ENCODE measurements at places on chromosomes 4 and X.
A peak's percentile ranks its signal among the peaks of the same experiment; 100 is the strongest.

DNA sequence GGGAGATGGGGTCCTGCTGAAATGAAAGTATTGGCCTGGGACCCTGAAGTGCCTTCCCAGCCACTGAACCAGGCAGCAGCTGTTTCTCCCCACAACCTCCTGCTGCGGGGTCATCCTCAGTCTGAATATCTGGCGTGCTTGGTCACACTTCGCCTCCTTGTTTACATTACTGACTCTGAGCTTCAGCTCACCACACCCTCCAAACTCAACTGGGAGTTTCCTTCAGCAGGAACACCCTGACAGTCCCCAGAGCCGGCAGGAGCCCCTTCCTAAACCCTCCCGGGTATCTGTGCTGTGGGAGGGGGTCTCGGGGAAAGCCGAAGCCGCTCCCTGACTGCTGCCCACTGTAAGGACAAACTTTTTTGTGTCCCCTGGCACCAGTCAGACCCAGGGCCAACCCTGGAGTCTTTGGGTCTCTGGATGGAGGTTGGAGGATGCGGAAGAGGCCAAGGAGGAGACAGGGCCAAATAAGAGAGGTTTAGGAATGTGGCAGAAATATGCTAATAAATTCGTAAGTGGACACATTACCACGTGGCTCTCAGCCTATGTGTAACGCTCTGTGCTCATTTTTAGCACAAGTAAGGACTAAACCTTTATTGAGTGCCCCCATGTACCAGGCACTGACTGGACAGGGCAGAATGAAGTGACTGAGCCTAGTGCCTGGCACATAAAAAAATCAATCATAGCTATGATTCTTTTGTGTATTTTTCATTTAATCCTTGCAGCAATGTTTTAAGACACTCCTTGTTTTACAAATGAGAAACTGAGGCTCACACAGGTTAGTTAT is 20.7 kb downstream of the FHDC1 start:
- DNase-seq, result no peak

DNA sequence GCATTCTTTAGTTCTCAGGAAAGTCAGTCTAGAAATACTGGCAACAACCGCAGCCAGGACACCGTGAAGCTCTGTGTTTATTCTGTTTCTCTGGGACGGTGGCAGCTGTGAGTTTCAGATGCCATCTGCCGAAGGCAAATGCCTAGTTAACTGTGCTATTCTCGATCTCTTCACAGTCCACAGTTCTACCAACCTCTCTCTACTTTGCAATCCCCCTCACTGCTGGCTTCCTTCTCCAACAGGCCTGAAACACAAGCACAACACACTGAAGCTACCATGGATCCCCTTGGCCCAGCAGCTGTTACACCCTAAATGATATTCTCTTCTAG is 118.8 kb downstream of the ZNF827 start:
- no peak for DNase-seq

DNA sequence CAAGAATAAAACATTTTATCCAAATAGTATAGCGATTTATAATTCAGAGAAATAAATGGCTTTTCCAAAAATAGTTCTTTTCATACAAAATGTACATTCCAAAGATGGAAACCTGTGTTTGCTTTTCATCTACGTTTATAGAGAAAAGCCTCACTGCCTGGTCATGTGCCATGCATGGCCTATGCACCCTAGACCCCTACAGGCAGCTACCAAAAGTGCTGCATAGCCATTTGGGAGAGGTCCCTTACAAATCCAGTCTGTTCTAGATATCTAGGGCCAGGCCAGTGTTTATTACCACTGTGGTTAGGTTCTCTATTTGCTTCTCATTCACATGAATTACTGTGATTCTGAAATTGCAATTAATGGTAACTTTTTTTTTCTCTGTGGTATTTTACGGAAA is 17.2 kb downstream of the HMGB2 start:
- no peak for DNase-seq

- no peak for DNase-seq
Observed at GRCh38 chr4:150401083-150401687, 180.8 kb upstream of the MAB21L2 start.

GRCh38 chr4:165360041-165360695 is 18.6 kb upstream of the CPE start:
- DNase-seq, result no peak

DNA sequence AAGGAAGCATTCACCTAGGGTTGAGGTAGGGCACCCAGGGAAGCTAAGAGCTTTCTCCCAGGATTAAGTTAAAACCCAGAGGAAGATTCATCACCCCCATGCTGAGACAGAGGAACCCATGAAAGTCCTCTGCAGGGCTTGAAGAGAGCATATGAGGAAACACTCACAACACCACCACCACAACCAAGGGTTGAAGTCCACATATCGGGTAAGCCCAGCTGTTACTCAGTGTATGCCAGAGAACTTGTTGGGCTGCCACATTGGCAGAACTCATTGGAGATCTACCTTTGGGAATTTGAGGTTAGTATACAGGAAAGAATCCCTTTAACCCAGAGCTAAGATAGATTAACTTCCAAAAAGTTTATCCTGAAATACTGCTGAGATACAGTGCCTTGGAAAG is 75.1 kb downstream of the INTS6L start:
- no peak for DNase-seq

DNA sequence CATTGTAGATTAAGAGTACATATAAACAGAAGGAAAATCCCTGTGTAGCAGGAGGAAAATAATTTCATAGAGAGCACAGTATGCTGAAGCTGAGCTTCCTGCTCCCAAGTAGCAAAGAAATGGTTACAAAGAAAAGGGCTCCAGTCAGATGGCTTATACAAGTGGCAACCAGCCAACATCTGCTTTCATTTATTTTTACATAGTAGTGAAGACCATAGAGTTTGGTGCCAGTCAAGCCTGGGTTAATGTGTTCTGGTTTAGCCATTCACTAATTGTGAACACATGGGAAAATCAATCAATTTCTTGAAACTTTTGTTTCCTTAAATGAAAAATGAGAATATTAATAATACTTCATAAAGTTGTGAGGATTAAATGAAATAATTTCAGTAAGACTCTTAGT is 111.3 kb upstream of the ELOVL6 start:
- DNase-seq, result no peak

GRCh38 chr4:24583451-24584210 is 723 bp downstream of the DHX15 start:
- no peak for DNase-seq

DNA sequence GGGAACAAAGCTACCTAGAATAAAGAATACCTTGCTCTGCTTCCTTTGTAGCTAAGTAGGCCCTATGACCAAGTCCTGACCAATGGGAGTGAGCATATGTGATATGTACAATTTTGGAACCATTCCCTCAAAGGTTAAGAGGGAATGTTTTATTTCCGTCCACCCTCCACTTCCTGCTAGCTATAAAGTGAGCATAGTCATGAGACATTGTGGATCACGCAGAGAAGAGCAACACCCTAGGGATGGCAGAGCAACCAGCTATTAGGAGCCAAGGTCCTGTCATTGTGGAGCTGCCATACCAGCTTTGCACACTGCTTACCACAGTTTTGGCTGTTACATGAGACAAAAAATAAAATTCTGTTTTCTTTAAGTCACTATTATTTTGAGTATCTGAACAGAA is 45.8 kb upstream of the RNF128 start:
- DNase-seq, result no peak

GRCh38 chrX:13254076-13254785 is 65.6 kb downstream of the ATXN3L start:
- DNase-seq, result no peak

GRCh38 chr4:130110189-130110588 is 1014.2 kb downstream of the C4orf33 start:
- DNase-seq, result no peak

DNA sequence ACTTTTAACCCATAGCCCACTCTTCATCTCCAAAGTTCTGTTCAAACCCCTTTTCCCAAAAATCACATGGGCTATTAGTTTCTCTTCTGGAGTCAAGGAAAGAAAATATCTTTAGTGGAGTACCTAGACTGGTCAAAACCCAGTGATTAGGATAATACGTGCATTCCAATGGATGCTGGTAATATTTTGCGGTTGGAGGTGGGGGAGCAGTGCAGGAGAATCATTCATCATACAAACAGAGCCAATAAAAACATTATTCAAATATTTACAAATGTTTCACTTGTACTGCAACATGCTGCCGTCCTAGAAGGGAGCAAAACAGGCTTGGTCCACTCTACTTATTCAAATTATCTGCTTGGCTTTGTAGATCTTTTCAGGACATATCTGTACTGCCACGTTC is 57.2 kb upstream of the RAB9B start:
- no peak for DNase-seq

- no peak for DNase-seq
Observed at GRCh38 chrX:96540111-96540631, 144.5 kb upstream of the DIAPH2 start.

DNA sequence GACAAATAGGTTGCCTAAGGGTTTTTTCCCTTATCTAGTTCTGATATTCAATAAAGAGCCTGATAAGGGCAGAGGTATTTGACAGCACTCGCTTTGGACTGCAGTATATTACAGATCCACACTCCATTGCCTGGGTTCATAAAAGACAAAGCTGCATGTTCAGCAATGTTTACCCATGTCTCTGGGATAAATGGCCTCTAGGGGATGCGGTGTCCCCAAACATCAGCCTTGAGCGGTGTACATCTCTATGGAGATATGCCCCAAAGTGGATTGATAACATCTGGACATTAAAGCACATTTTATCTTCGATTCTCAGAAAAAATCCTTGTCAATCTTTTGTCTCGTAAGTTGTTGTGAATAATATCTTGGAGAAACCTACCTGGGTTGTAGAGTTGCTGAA is 660.8 kb upstream of the AADAT start:
- DNase-seq, result no peak

- no peak for DNase-seq
Observed at GRCh38 chr4:7705062-7705461, 234.6 kb downstream of the AFAP1 start.

DNA sequence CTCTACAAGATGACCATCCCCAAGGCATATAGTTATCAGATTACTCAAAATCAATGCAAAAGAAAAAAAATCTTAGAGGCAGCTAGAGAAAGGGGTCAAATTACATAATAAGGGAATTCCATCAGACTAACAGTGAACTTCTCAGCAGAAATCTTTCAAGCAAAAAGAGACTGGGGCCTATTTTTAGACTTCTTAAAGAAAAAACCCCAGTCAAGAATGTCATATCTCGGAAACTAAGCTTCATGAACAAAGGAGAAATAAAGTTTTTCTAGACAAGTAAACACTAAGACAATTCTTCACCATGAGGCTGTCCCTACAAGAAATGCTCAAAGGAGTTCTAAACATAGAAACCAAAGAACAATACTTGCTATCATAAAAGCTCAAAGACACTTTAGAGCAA is 51.7 kb downstream of the RAB28 start:
- no peak for DNase-seq

GRCh38 chrX:134396174-134396573 is 63.8 kb upstream of the HPRT1 start:
- no peak for DNase-seq

GRCh38 chr4:52037689-52038102 is 403 bp downstream of the SGCB start:
- no peak for DNase-seq

DNA sequence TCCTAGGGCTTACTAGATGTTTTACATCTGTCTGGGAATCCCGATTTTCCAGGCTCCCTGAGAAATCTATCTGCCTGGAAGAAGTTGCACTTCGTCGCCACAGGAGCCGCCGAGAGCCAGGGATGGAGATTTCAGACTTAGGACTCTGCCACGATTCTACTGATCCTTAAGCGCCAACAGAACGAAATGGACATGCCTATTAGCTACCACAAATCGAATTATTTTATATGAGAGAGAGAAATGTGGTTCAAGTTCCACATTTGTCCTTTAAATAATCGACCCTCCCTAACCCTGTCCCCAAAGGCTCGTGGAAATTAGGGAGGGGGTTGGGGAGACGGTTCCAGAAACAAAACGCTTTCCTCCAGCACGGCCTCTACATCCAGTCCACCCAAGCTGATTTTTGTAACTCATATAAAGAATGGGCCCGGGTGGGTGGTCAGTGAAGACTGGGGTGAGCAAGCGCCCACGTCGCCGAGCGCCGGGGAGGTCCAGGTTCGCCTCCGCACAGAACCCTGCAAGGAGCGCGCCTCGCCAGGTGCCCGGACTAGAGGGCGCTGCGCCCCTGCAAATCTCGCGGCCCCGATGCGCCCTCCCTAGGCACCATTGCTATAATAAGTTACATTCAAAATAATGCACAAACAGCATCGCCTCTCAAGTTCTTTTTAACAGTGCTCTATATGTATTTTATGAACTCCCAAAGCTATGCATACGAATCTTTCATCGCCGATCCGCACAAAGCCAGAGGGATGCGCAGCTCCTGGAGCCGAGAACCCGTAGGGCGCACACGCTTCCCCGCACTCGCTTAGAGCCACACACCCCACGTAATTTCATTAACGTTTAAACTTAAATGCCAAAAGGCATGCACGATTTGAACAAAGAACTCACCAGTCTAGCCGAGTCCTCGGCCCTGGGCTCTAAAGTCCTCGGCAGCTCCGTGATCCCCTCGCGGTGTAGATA is 2.1 kb upstream of the FAT1 start:
- no peak for DNase-seq

DNA sequence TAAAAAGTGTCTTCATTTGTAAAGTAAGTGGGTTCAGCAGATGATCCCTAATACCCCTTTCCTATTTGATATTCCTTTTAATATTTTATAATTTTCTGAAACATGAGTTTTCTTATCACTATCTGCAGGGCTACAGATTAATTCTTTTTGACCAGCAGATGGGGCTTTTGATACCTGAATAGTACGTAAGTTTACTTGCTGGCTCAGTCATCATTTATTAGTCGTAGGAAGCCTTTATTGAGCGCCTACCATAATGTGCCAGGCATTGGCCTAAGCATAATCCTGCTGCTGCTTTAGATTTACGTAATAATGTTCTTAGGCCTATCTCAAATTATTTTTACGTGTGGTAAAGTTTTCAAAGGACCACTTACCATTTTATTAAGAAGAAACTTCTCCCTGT is 33.1 kb downstream of the OSTC start:
- DNase-seq, result no peak

GRCh38 chr4:80568891-80569290 is 233.4 kb downstream of the CFAP299 start:
- DNase-seq, result no peak

GRCh38 chr4:8917868-8918783 is 46.5 kb upstream of the HMX1 start:
- DNase-seq, result peak; percentile 87

DNA sequence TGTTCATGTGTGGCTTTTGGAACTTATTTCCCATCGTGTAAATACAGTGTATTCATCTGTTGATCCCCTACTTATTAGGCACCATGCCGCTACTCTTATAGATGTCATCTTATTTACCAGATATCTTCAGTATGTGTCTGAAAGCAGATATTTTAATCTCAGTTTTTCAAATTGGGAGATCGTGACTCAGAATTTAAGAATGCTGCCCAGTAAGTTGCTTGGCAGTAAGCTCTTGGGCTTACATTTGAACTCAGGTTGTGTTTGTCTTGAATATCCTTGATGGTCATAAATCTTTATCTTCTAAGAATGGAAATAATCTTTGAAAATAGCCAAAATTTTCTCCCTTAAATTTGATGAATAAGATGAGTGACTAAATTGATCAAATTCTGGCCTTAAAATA is 45.9 kb upstream of the RPA4 start:
- no peak for DNase-seq

Measured in mesenteric fat pad (tissue), 1 donor.